Stimulated activated CD8-positive, alpha-beta memory T cell treated with anti-CD3 and anti-CD28 coated beads, Interleukin-15, amount 100 ng/mL, for 1 hour (primary cell): ENCODE measurements at places on chromosomes 1 and 21.

DNA sequence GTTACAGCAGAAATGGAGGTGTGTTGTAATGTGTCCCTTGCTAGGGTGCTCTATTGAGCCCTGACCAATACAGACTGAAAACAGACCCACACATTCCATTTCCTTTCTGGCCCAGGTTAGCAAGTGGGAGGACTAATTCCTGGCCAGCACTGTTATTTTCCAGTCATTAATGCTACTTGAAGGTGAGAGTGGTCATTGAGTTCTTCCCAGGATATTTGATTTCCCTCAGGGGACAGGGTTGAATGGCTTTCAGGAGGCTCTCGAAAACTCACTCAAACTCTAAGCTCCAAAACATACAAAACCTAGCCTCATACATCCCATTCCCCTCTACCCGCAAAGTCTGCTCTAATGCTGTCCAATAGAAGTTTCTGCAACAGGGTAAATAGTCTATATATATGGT is 6.2 kb downstream of the LRRC52 start:
- no peak for DNase-seq

DNA sequence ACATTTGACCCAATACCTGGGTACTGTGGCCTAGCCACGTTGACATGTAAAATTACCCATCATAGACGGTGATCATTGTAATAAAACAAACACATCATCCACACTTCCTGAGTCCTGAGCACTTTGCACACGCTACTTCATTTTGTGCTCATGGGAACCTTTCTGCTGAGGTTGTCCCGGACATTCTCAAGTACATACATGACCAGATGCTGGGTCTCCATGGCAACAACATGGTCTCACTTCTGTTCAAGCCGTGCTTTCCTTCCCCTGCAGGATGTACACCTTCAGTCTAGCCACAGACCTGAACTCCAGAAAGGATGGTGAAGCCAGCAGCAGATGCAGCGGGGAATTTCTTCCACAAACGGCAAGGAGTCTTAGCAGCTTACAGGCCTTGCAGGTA is 22.7 kb downstream of the UBASH3A start:
- no peak for DNase-seq

DNA sequence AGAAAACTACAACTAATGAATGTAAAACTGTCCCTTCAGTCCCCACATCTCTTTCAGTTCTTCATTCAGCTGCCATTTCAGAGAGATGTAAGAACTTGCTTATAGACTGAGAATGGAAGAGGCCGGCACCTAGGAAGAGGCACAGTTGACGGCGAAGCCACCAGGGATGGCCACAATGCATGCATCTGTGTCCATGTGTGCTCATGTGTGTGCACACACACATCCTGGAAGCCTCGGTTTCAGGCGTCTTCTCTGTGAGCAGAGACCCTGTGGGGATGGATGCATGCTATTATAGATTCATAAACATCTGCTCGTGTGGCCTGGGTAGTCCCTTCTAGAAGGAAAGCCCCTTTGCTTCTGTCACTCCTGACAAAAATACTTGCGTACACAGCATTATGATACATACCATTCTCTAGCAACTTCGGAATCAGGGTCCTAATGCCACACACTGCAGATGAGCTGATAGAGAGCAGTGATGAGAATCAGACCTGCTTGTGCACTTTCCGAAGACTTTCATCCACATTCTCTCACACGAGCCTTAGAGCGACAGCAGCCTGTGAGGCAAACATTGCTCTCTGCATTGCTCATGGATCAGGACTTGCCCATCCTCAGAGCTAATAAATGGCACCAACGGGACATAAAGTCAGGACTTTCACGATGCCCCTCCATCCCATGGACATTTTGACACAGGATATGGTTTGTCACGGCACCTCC is 12.4 kb upstream of the GPR61 start:
- DNase-seq: no peak

DNA sequence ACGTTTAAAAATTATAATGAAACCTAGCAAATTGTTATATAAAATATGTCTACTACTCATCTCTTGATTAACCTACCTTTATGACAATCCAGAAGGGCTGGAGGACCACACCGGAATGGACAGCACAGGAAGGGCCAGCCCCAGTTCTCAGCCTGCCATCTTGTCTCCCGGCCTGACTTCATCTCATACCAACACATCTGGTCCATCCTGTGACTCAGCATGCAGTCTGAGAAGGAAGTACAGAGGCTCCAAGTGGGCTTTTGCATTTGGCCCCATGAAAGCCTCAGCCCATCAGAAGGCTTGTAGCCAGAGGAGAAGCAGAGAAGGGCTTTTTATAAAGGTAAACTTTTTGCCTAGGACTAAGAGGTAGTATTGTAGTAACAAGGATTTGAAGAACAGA is 436.6 kb downstream of the MRPL39 start:
- no peak for DNase-seq

DNA sequence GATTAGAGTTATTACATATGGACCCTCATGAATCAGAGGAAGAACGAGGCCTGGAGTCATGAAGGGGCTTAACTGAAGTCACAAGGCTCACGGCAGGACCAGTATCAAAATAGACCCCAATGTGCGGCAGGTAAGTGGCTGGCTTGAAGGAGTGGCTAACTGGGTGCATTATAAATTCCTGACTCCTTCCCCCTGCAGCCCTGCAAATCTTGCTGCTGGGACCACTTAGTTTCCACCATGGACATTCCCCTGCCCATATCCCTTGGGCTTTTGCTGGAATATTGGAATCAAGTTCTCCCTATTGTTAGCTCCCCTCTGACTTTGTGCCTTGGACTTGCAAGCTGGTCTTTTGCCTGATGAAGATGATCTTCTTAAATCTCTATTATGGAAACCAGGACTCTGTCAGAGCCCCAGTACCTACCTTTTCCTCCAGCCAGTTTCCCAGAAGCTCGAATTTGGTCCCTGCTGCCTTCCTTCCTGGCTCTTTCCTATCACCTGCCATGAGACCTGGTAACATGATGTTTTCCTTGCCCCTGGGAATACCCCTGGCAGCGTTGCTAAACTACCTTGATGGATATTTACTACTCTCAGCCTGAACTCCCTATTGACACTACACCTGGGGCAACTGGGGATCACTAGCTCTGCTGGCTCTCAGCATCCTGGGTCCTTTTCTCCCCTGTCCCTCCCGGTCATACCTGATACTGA is 156.0 kb upstream of the JUN start:
- DNase-seq: no peak

DNA sequence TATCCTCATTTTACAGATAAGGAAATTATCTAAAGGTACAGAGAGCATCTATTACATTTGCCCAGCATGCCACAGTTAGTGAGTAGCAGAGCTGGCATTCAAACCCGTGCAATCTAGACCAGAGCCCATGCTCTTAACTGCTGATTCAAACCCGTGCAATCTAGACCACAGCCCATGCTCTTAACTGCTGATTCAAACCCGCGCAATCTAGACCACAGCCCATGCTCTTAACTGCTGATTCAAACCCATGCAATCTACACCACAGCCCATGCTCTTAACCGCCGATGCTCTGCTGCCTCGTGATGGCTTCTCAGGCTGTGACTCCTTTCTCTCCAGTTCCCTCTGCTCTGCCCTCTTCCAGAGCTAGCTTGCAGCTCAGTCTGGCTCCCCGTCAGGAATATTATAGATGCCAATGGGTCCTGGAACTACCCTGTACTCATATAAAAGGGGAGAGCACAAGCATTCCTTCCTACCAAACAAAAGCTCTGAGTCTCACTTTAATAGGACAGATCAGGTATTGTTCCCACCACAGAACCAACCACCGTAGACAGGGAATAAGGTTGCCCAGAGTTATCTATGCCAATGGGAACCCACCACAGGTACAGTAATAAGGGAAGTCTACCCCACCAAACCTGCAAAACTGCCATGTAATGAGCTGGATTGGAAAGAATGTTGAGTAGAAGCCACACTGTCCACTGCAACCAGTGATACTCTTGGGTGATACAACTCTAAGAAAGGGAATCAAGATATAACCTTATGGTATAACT is 78.4 kb downstream of the SMYD3 start:
- DNase-seq: no peak

DNA sequence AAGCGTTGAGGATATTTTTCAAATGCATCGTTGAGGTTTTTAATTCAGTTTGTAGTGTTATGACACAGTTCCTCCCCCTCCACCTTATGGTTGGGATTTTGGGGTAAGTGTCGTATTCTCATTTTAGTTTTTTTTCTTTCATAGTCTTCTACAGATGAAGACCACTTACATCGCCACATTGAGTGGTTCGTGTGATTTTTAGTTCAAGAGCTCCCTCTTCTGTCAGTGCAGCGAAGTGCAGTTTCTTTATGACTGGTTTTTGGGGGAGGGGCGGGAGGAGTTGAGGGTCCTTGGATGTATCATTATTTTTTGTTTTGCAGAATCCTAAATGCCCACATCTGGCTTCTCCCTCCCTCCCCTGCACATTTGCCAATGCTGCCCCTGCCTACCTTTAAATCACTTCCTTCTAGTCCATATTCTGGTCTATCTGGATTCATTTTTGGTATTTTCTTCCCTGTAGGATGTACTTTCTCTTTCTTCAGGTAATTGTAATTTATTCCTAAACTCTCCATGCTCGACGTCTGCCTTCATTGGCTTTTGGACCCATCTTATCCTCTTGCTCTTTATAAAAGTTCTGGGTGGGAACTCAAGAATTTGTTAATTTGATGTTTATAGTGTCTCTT is 433.1 kb downstream of the CAMTA1 start:
- DNase-seq: peak; percentile 2

GRCh38 chr1:67635055-67635809 is 49.8 kb upstream of the GADD45A start:
- no peak for DNase-seq
